ENCODE measurements at places on chromosomes 2 and 18.

DNA sequence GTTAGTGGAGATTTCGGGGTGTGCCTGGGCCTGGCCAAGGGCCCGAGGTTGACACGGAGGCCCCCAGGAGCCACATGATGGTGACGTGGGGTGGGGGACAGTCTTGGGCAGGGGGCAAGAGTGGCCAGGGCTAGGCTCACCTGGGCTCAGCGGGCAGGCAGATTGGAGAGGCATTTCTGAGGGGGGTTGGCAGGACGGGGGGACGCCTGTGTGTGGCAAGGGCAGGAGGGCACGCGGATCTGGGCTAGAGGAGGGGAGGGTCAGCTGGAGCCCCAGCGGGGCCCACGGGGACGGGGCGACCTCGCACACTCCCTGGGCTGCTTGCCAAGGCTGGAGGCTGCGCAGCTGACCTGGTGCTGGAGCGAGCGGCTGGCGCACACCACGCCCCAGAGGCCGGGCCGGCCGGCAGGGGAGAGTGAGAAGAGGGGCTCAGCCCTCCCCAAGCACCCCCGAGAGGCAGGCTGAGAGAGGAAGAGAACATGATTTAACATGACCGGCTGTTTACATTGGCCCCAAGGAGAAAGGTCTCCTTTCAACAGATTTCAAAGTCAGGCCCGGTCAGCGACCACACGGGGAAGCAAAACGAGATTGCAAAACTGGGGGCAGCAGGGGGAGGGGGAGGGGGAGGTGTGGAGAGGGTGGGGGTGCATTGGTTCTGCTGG, 38.0 kb upstream of the SNED1 start:
- DNase-seq: peak; percentile 29

GRCh38 chr2:110180036-110180435, 24.8 kb downstream of the NPHP1 start:
- no peak for DNase-seq

DNA sequence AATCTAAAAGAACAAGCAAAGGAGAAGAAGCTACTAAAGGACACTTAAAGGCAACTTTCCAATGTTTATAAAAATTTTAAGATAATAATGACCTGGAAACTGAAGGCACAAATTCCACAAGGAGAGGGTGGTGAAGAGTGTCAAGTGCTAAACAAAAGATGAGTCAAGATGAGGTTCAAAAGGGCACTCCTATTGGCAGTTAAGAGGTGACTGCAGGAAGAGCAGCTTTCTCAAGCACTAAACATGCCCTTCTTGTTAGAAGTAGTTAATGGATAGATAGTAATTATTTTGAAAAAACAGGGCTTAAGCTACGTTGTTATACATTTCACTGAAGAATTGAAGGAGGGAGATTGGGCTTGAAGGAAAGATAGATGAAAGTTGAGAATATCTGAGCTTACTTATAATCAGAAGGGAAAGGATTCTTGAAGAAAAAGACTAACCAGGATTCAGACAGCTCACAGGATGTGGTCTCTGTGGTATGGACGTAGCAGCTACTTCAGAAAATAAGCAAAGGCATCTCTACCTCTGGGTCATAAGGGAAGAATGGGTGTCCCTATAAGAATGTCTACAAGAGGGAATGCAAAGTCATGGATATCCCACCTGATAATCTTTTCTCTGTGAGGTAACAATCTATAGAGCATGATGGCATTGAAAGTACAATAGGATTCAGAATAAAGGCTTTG, 454.7 kb upstream of the SLC39A10 start:
- DNase-seq: peak; percentile 61

DNA sequence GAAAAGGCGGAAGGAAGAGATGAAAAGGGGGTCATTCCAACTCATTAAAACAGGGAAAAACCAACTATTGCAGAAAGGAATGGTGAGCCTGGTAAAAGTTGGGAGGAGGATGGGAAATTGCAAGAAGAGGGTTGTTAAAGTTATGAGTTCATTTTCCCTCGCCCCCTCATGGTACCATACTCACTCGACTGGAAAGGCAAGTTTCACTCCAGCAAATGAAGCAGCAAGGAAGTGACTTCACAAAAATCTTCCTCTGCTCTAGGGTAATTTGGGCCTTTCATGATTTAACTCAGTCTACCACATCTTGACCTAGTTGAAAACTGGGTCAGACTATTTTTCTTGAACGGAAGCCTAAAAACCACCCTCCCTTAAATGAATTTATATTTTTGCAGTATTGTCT, 22.8 kb upstream of the DAW1 start:
- no peak for DNase-seq

DNA sequence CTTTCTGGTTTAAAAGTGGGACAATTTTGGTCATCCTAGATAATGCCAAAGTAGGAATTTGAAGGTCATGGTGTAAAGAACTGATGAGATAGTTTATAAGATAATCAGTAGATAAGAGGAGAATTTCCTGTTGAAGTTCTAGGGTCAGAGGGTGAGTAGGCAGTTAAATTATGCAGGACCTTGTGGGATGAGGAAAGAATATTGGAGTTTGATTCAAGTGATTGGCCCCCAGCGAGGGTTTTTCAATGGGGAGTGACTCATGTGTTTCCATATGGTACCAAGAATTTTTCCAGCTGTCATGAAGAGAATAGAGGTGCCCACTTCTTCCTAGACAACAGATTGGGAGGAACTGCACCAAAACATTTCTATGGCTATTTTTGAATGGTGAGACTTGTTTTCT, 940.2 kb upstream of the ZEB2 start:
- DNase-seq: no peak

DNA sequence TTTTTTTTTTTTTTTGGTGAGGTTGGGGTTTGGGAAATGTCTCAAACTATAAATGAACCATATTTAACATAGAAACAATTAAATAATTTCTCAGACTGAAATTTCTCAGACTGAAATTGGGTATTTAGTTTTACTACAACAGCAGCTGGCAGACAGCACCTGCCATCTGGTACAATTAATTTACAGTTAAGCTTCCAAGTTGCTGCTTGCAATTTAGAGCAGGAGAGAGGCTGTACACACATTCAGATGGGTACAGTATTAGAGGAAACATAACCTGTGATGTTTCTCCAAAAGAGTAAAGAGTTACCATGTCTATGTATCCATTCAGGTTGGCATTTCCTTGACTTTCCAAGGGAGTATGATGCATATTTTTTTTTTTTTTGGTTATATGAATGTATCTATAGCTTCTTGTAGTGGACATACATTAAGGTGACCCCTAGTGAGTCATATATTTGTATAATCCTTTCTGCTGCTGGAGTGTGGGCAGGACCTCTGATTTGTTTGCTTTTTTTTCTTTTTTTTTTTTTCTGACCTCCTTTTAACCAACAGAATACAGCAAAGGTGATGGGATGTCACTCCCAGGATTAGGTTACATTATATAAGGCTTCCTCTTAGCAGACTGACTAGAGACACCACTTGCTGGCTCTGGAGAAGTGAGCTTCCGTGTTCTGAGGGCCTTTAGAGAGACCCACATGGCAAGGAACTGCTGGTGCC, 201.7 kb downstream of the PTH2R start:
- no peak for DNase-seq

DNA sequence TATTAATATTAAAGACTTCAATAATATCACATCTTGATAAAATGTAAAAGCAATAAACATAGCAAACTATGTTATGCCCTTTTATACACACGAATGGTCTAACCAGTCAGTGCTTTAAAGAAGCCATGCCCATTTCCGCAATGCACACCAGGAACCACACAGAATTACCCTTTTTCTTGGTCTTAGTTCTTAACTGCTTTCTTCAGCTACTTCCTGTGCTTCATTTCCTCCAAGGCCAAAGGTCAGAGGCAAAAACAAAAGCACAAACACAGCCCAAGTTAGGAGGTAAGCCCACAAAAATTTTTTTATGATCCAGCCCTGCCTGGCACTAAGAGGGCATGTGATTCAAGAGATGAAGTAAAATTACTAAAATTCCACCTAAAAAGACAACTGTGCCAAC, 267.2 kb downstream of the FBXO15 start:
- no peak for DNase-seq

- no peak for DNase-seq
Measured at GRCh38 chr2:7997279-7997678, 684.6 kb upstream of the ID2 start.

GRCh38 chr2:60555066-60555782, 1.8 kb upstream of the BCL11A start:
- DNase-seq: peak; percentile 76

- no peak for DNase-seq
Measured at GRCh38 chr18:40534723-40535122, 1420.3 kb upstream of the PIK3C3 start.

- DNase-seq: no peak
Measured at GRCh38 chr2:224948859-224949258, 93.4 kb downstream of the DOCK10 start.

GRCh38 chr18:35458677-35459441, 38.9 kb downstream of the INO80C start:
- DNase-seq: no peak

GRCh38 chr2:128452536-128453530, 134.2 kb upstream of the HS6ST1 start:
- peak; percentile 25 for DNase-seq

- no peak for DNase-seq
Measured at GRCh38 chr18:11274144-11274794, 124.9 kb upstream of the PIEZO2 start.

DNA sequence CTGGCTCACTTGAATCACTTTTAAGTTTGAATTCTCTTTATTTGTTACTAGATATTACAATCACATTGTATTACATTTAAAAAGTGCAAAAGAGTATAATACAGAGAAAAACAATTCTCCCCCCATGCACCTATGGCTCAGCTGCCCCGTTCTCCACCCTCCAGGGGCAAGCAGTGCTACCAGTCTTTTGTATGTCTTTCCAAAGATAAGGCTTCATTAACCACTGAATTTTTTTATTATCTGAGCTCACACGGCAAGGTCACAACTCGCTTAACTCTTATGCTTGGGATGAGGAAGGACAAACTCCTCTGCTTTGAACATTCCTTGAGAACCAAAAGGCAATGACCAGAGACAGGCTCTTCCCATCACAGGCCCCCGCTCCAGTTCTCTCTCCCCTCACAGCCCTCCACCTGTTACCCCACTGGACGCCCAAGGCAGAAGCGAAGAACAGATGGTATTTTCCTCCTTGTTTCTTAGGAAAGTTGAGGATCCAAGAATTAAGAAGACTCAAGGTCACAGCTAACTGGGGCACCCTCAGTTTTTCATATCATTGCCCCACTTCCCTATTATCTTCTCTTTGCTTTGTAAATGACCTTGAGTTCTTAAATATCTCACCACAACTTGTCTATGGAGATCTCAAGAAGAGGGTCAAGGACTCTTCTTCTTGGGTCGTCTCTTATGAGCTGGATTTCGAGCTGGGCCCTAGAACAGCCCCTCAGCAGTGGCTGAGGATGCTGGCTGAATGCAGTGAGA, 30.1 kb downstream of the SH2D6 start:
- DNase-seq: no peak

GRCh38 chr18:64791236-64791635, 642.3 kb upstream of the LINC00305 start:
- no peak for DNase-seq

GRCh38 chr18:8794934-8795280, 89.6 kb downstream of the MTCL1 start:
- DNase-seq: no peak

- no peak for DNase-seq
Measured at GRCh38 chr2:157327200-157327599, 1.6 kb upstream of the ERMN start.

GRCh38 chr2:60602828-60603532, 49.5 kb upstream of the BCL11A start:
- DNase-seq: no peak

GRCh38 chr2:232869138-232870017, 686 bp upstream of the SNORC start:
- DNase-seq: peak; percentile 31

- peak; percentile 50 for DNase-seq
Measured at GRCh38 chr2:160482673-160483072, 10.9 kb downstream of the RBMS1 start.

- no peak for DNase-seq
Measured at GRCh38 chr2:152042636-152043615, 55.9 kb downstream of the CACNB4 start.
